ENCODE measurements at places on chromosomes 7 and 10.

GRCh38 chr7:83947260-83947659, 247.3 kb downstream of the SEMA3A start:
- DNase-seq: peak; percentile 9

GRCh38 chr10:132187430-132188138, 836 bp downstream of the DPYSL4 start:
- DNase-seq: no peak

DNA sequence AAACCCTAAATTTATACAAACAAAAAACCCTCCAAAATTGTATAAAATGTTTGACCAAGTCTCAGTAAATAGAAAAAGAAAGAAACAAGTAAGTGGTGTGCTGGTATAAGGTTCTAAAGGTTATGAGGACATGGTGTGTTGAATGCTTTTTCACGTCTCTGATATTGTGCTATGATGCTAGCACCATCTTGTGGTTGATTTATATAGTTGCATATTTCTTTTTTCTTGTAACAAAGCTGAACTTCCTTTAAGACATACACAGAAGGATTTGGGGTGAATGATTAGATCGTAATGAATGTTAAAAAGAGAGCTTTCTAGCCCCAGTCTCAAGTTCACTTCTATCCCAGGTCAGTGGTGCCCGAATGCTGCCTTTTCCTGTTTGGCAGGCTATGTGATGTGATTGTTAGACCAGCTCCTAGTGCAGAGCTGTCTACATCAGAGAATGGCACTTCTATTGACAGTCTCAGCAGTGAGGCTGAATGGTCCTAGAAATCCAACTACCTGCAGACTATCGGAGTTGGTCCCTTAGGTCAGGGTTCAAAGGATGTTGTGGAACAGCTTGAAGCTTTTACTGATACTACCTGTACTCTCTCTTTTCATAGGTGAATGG, 25.0 kb downstream of the VTI1A start:
- DNase-seq: peak; percentile 49

- no peak for DNase-seq
Observed at GRCh38 chr10:87750817-87751216, 67.2 kb downstream of the ATAD1 start.

- DNase-seq: no peak
Observed at GRCh38 chr7:144063710-144064109, 5.9 kb upstream of the OR2A25 start.

DNA sequence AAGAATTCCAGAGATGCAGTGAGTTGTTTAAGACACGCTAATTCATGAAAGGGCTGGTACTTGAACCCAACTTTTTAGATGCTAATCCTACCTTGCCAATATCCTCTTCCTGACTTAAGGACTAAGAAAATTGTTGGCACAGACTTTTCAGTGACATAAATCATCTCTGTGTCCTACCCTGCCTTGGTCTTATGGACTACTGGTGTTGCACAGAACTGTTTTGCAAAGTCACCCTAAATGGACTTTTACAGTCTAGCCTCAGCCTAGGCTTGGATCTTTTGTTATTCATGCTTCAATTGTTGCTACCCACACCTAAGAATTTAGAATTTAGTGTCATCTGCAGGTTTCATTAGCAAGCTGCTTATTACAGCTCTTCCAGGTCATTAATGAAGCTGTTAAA, 112.7 kb downstream of the SORCS1 start:
- no peak for DNase-seq

- no peak for DNase-seq
Observed at GRCh38 chr7:55344840-55345239, 20.3 kb upstream of the LANCL2 start.

GRCh38 chr10:22029445-22030236, 26.1 kb upstream of the DNAJC1 start:
- DNase-seq: no peak

- no peak for DNase-seq
Observed at GRCh38 chr7:155842496-155843265, 30.4 kb upstream of the SHH start.

- no peak for DNase-seq
Observed at GRCh38 chr10:60797200-60797599, 18.9 kb downstream of the CDK1 start.

DNA sequence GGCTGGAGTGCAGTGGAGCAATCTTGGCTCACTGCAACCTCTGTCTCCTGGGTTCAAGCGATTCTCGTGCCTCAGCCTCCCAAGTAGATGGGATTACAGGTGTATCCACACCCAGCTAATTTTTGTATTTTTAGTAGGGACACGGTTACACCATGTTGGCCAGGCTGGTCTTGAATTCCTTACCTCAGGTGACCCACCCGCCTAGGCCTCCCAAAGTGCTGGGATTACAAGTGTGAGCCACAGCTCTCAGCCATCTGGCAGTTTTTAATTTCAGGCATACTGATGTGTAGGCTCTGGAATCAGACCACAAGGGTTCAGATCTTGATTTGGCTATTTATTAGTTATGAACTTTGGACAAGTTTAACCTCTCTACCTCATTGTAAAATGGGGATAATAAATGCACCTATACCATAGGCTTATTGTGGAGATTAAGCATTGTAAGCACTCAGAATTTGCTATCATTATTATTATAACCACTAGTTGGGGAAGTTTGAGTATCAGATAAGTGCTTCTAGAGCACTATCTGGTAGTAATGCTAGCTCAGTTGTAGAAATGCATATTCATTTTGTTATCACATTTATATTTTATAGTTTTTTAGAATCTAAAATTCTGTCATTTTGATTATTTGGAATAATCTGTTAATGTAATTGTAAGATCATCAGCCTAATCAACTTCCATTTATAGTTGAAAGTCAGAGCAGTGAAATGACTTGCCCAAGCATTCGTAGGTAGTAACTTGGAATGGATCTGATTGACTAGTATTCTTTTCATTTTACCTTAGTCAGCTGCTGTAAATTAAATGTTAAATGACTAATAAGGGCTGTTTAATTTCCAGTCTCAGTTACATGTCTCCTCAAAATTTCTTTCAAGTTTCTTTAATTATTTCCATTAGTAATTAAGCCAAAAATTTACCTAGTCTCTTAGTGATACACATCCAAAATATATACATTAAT, 22.5 kb downstream of the KMT2E start:
- no peak for DNase-seq

GRCh38 chr10:80871083-80871482, 333.4 kb downstream of the SH2D4B start:
- DNase-seq: no peak

- DNase-seq: no peak
Observed at GRCh38 chr10:93493162-93493561, 3.2 kb upstream of the CEP55 start.

- DNase-seq: no peak
Observed at GRCh38 chr10:101287997-101288635, 58.9 kb upstream of the LBX1 start.

DNA sequence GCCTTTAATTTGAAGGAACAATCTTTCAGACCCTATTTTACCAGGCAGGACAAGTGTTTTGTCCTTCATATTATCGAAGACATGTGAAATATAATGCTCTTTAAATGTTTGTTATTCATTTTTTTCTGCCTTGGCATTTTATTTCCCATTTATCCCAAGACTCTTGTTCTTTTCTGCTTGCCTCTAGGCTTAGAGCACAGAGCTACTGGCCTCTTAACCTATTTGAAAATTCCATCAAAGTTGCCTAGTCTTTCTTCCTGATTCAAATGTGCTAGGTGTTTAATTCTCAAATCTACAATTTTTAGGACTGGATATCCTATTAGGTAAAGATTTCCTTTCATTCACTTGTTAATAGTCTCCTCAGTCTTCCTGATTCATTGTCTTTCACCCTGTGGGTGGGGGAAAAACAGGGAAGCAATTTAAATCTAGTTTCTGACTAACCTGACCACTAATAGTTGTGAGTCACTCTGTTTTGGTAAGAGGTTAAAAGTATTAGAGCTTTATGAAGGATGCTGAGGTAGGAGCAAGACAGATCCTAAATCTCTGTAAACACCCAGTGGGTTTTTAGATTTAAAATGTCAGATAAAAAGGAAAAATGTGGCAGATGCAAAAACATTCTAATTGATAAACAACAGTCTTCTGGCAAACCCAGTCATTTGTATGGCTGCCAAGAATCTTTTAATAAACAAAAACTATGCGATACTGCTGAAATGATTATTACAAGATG, 1.5 kb downstream of the LIPK start:
- DNase-seq: peak; percentile 84

- DNase-seq: peak; percentile 53
Observed at GRCh38 chr10:62610649-62611229, 193.8 kb upstream of the ADO start.

DNA sequence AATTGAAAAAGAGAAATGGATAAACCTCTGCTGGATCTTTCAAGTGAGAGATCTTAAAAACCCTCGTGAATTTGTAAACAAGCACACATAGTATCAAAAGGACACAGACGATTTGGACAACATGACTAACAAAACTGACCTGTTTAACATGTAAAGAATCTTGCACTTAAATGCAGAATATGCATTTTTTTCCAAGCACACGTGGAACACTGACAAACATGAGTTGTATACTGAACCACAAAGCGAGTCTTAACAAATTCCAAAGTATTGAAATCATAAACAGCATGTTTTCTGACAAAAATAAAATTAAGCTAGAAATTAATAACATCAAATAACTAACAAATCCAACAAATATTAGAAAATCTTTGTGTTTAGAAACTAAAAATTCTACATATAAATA, 65.0 kb upstream of the ZNF746 start:
- peak; percentile 53 for DNase-seq

DNA sequence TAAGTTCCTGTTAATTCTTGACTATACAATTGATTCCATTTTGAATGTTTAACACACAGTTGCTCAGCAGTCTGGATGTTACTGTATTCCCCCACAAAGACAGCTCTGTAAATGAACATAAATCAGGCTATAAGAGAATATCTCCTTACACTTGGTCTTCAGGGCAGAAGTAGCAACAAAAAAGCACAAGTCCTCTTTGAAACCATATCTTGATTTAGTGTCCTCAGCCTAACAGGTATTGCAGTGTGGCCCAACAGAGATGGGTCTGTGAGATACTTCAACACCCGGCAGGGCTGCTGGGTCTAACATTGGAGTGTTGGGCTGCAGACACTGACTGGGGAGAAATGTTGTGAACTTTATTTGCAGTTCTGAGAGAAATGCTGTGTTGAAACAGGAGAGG, 75.8 kb downstream of the CUL1 start:
- DNase-seq: no peak

DNA sequence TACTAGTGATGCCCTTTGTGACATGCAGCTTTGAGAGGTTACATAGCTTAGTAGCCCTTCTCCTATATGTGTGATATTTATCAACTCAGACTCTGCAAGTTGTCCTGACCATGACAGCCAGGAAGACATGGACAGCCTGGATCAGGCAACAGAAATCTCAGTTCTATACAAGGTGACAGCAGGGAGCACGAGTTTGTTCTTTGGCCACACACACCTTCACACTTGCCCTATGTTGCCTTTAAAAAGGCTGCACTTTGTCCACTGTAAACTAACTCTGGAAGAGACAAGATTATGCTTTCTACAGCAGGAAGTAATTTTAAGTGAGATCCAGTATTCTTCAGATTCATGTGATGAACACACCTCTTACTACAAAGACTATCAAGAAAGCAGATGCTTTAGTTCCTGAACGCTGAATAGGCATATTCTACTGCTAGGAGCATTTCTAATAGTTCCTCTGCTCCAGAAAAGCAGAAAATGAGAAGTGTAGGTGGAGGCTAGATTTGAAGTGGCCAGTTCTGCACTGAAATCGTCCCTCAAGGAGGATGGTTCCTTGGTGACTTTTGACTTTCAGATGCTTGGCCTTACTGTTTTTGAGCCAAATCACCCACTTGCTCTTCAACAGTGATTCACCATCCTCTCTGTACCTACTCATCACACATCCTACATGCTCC, 239.2 kb downstream of the COBL start:
- no peak for DNase-seq

DNA sequence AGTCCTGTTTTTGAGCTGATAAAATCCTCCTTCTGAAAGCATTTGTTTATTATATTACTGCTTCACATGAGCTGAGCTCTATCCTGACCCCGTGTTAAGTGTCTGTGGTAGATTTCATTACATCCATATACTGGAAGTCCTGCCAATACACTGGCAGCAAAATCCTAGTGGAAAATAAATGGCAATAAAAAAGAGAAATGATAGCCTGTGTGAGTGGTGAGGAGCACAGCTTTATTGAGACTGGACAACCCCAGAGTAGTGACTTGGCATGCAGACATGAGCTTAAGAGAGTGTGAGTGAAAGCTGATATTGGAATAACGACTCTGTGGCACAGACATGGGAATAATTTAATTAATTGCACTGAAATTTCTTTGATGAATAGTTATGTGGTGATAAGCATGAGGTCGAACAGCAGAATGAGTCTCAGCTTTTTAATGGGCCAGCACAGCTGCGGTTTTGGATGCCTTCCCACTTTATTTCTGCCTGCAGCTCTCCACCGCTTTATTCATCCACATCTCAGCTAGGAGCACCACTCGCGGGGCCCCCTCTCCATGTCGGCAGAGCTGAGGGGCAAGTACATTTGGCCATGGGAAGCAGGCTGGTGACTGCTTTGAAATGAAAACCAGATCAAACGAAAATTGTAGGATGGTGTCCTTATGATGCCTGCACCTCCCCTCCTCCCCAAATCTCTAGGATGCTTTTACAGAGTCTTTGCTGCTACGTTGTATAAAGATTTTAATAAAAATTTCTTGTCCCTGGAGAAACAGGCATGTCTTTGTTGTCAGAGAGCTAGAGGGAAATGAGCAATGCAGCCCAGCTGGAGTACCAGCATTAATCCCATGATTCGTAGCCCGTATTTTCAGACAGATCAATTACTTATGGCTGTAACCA, 494.3 kb downstream of the AUTS2 start:
- peak; percentile 94 for DNase-seq

GRCh38 chr10:49819234-49819958, 57.3 kb upstream of the OGDHL start:
- no peak for DNase-seq

DNA sequence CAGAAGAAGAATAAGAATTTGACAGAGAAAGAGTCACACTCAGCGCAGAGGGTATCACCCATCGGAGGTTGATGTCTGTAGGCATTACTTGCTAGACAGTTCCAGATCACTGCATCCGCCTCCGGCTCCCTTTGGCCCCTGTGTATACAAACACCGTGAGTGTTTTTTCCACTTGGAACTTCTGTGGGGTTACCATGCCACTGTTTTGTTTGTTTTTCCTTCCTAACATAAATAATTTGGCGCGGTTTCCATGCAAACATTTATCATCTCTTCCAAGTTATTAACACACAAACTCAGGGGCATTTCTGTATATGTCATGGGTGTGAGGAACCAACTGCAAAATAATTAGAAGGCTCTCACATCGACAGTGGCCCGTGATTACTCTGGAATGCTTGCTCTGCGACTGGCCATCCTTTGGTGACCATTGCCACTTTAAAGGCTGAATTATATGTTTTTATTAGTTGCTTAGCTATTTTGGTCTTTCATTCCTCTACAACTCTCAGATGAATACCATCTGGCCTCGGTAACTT, 612.2 kb upstream of the MKI67 start:
- no peak for DNase-seq

DNA sequence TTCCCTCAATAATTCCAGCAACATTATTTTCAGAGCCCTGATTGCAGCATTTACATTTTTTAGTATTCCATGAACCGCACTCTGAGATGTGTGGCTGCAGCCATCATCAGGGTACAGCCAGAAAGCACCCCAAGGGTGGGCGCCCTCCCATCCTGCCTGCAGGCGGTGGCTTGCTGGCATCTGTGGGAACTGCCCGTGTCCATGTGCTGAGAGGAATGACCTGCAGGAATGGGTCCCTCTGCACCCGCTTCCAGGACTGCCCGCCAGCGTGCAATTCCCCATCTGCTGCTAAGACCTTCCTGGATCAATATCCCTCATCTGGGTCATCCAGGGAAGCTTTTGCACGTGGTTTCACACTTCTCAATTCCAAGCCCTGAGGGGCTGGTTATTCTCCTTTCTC, 32.8 kb upstream of the NUB1 start:
- no peak for DNase-seq

- DNase-seq: peak; percentile 65
Observed at GRCh38 chr10:73117976-73118743, 7.9 kb downstream of the NUDT13 start.
